Sigmoid colon (tissue), 7 donors: ENCODE measurements at places on chromosomes 7 and 10. TPM values are rescaled to one million over a fixed set of nuclear protein-coding genes. Genes with fewer than 3 reads are reported as not detected.

- no peak for DNase-seq
These were observed 616.1 kb downstream of the LRMDA start for GRCh38 chr10:76047521-76047920.

DNA sequence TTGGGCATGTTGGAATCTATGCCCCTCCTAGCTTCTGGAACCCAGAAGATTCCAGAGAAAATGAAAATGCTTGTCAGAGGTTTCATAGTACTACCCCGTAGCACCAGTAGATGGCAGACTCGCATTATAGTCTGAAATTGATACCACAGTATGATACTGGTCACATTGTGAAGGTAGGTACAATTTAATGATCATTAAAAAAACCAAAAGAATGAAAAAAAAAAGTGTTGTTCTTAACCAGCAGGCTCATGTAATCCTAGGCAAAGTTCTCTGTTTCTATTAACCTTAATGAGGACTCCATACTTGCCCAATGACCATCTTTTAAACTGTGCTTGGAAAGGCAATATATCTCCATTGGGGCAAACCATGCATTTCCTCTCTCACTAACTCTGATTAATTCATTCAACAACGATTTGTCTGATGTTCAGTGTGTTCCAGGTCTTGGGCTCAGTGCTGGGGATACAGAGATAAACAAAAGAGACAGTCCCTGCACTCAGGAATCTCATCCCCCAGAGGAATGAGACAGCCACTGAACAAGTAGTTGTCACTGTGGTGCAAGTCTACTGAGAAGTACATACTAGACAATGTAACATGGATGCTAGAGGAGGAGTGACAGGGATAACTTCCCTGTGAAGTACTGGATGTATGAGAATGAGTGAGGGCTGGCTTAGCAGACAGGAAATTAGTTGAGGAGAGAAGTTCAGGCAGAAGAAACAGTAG is 223.5 kb upstream of the PHYHIPL start:
- no peak for DNase-seq

- no peak for DNase-seq
These were observed 44.4 kb upstream of the SLIT1 start for GRCh38 chr10:97230146-97230545.

Gene CAMK1D
- total RNA-seq: 10.2 TPM

Gene ZNF25
- 31.8 TPM for total RNA-seq

DNA sequence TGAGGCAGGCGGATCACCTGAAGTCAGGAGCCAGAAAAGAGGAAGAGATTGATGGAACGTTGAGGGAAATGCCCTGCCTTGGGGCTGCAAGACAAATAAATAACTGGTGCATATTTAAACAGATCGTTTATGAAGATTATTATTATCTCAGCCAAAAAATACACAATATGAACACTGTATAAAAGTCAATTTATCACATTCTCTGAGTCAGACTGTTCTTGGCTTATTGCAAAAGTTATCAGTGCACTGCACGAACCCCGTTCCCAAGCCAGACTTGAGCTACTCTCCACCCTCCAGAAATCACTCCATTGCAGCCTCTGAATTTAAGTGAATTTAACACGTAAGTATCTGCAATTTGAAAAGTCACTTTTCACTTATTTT is 1.6 kb downstream of the DNMBP start:
- peak; percentile 66 for DNase-seq

DNA sequence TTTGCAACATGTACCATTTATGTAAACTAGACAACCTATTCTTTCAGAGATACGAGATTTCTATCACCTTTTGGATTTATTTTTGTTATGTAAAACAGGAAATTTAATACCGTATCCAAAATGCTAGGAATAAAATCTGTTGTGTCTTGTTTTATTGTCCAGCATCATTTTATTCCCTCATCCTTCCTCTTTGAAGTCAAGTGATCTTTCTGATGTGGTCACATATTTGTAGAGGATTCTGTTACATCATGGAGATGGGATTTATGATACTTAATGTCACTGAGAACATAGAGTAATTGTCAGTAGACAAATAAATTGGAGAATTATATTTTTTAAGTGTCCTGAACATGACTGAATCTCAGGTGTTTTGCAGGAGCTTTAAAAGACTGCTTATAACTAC is 64.7 kb downstream of the ZNF277 start:
- DNase-seq: no peak

Gene CNNM1
- 1.1 TPM for total RNA-seq

GRCh38 chr7:139697056-139697455 is 80.7 kb downstream of the HIPK2 start:
- DNase-seq: no peak

Gene CTAGE8
- total RNA-seq: 1.7 TPM

- no peak for DNase-seq
These were observed 77.1 kb downstream of the FRMPD2 start for GRCh38 chr10:48197236-48197899.

DNA sequence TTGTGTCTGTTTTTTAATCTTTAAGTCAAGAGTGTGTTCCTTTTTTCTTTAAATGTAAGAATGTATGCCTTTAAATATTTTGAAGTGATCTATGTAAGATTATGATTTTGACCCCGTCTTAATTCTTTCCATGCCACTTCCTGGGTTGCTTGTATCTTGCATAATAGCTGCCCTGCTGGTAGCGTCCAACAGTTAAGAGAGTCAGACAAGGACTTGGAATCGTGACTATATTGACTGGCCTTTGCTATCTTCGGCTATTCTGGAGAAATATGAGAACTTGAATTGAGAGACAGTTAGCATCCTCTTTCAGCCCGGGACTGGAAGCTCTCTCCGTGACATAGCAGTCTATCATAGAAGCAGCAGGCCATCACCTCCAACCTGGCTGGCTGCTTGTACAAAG is 13.0 kb downstream of the NRP1 start:
- no peak for DNase-seq

DNA sequence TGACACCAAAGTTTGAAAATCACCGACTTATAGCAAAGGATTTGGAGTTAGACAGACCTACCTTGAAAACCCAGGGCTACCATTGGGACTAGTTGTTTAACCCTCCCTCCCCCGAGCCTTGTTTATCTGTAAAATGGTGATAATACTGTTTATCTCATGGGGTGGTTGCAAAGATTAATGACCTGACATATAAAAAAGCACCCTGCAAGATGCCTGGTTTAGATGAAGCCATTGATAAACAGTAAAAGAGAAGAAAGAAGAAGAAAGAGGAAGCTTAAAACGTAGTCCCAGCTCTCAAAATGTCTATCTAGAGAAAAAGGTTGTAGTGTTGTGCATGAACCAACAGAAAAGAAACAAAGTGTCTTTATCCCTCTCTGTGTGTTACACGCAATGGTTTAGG is 145.7 kb downstream of the FGFR2 start:
- no peak for DNase-seq

Gene SLC16A9
- total RNA-seq: 0.36 TPM

- no peak for DNase-seq
These were observed 35.9 kb downstream of the DDC start for GRCh38 chr7:50529093-50529862.

Gene LIPF
- total RNA-seq: not detected

DNA sequence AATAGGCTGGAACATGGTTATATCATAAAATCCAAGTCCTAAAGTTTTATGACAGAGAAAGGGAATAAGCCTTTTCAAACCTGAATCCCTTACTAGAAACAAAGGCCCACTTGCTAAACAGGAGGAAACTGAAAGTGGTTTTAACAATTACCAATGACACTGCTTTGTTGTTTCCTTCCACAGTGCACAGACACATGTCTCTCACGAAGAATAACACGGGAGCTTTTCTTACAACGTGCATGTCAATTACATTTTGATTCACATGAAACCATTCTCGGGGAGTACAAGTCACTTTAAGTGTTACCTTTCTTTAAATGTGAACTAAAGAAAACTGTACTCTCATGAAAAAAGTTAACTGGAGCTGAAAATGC is 1.4 kb downstream of the MRPS33 start:
- no peak for DNase-seq

- DNase-seq: no peak
These were observed 88.9 kb downstream of the IPMK start for GRCh38 chr10:58178811-58179210.

GRCh38 chr7:136139417-136139816 is 162.3 kb upstream of the MTPN start:
- no peak for DNase-seq

GRCh38 chr7:77783545-77783944 is 14.7 kb downstream of the TMEM60 start:
- no peak for DNase-seq

Gene IRF5
- 15.3 TPM for total RNA-seq

Gene LRIT1
- not detected for total RNA-seq

DNA sequence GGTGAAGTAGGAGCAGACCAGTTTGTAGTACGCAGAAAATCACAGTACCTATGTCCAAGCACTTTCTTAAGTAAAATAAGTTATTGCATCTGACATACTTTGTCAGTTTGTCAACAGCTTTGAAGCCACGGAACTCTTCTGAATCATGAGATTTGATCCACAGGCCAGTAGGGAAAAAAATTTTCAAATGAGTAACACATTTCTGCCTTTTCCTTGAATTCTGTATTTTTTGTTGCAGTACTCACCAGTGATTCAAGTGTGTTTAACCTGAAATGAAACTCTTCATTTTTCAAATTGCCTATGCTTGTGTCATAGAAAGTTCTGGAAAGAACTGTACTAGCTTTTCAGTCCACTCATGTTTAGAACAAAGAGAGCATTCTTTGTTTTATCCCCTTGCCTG is 337.7 kb downstream of the GATA3 start:
- DNase-seq: no peak

GRCh38 chr10:33588974-33589600 is 254.6 kb upstream of the NRP1 start:
- no peak for DNase-seq

- no peak for DNase-seq
These were observed 115.4 kb downstream of the CABCOCO1 start for GRCh38 chr10:61778137-61778536.

DNA sequence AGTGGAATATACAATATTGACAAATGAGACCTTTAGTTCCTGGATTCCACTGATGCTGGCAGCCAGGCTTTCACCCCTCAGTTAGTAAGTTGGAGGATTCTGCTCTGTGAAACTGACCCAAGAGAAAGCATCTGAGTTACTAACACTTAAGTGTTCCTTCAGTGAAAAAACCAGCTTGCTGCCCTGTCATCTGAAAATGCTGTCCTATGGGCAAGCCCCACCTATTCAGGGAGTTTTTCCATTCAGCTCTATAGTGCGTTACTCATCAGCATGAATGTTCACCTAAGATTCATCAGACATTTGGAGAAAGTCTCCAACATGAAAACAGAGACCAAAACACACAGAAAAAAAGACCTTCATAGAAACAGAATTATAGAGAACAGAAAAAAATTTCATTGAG is 37.9 kb downstream of the PRPF18 start:
- DNase-seq: no peak

DNA sequence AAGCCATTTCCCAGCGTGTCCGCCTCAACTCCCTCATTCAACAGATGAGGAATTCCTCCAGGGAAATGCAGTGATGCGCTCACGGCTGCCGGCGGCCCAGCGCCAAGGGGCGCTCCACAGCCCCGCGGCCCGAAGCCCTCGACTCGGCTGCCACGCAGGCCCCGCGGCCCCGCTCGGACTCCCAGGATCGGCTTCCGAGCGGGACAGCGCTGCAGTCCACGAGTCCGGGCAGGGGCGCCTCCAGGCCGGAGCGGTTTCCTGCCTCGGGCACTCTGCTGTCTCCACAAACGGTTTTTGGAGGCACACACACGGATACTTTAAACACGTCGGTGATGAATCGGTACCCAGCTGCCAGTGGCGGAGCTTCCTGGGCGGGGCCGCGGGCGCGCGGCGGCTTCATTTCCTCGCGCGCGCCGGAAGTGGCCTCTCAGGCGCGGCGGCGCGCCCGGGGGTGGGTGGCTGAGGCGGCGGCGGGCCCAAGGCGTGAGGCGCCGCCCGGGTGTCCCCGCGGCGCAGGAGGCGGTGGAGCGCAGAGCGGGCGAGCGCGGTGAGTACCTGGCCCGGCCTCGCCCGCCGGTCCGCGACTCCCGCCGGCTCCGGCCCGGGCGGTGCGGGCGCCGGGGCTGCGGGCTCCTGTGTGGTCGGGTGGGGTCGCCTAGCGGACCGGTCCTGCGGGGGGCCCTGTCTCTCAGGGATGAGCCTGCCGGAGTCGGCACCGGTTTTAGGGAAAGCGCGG is at the start of gene CSGALNACT2:
CSGALNACT2 (plus strand) TSS at position 425 of the 736 bp plus-strand sequence. CDS start 16,705 bp downstream, outside the sequence.
- DNase-seq: peak; percentile 92

- DNase-seq: peak; percentile 43
These were observed 24.7 kb downstream of the NUB1 start for GRCh38 chr7:151366166-151366879.

Gene IGF2BP3
- total RNA-seq: 1.9 TPM

GRCh38 chr7:137985897-137986251 is 16.0 kb downstream of the CREB3L2 start:
- no peak for DNase-seq

DNA sequence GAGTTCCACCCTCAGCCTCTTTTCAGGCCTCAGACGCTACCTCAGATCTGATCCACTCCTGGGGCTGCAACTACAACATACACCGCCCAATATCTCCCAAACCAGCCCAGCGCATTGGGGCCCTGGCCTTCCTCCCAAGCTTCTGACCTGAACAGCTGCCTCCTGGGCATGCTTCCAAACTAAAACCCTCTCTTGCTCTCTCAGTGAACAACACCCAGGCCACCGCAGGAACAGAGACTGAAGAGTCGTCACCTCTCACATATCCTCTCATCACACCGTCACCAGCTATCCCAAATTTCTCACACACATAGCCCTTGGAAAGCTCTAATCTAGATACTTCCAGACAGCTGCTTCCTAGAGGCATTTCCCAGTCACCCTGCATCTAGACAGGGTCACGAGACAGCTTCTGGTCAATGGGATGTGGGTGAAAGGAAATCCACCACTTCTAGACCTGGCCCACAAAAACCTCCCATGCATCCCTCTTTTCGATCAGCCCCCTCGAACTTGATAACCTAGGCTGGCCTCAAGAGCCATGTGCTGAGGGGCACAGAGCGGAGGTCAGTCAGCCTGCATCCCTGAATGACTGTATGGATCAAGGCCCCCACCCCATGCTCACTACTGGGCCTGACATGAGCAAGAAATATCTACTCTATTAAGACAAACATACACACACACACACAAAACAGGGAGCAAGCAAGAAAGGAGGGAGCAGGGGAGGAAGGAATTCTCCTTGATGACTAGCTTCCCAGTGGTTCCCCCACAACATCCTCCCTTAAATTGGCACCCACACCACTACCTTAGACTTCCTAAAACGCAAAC is 1.8 kb downstream of the PARP12 start:
- peak; percentile 74 for DNase-seq

- DNase-seq: no peak
These were observed 414.2 kb upstream of the GALNT17 start for GRCh38 chr7:70717553-70718329.

DNA sequence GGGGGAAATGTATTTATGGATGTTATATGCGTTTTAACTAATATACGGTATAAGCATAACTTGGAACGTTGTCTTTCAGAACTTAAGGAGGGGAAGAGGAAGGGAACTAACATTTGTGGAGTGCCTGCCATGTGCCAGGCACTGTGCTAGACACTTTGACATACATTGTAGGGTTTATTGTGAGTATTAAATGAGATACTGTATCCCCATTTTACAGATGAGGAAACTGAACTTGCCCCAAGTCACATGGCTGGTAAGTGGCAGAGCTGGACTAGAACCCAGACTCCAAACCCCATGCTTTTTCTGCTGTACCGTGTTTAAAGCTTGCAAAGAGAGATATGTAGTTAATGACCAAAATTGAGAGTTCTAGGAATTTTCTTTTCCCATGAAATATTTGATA is 74.6 kb downstream of the CREM start:
- no peak for DNase-seq

GRCh38 chr7:18623389-18623788 is 127.8 kb downstream of the HDAC9 start:
- DNase-seq: no peak

- no peak for DNase-seq
These were observed 170.8 kb upstream of the DGKB start for GRCh38 chr7:15073301-15073700.
